ENCODE measurements at places on chromosomes 7 and 10.

GRCh38 chr7:2181077-2181854, 51.5 kb downstream of the MAD1L1 start:
- no peak for DNase-seq

DNA sequence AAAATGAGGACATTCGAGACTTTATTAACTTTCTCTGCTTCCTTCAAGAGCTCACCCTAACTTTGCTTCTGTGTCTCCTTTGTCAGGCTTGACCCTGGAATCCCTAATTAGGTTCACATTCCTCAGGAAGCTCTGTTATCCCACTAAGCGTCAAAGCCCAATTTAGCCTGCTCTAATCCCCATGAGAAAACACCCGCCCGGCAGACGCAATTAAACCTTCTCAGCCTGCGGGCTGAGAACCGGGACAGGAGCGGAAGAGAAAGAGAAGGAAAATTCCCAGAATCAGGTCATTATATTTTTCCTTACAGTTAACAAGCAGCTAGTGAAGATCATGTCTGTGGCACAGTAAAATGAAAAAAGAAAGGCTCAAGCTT, 93.0 kb downstream of the TNS3 start:
- DNase-seq = no peak

- no peak for DNase-seq
Measured at GRCh38 chr7:16066805-16067459, 354.4 kb downstream of the CRPPA start.

GRCh38 chr7:79398138-79398749, 55.2 kb downstream of the MAGI2 start:
- no peak for DNase-seq

DNA sequence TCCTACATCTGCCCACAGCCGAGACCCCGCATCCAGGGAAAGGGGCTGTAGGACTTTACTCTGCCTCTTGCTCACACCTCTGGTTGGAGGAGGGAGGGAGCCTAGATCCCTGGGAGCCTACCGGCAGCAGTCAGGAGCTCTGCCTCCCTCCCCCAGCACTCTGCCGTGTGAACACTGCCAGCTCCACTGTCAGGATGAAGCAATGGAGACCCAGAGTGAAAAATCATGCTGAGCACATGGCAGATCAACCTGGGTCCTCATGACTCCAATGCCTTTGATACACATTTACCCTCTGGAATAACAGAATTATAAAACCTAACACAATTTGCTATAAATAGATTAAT, 477.7 kb downstream of the TNS3 start:
- no peak for DNase-seq

DNA sequence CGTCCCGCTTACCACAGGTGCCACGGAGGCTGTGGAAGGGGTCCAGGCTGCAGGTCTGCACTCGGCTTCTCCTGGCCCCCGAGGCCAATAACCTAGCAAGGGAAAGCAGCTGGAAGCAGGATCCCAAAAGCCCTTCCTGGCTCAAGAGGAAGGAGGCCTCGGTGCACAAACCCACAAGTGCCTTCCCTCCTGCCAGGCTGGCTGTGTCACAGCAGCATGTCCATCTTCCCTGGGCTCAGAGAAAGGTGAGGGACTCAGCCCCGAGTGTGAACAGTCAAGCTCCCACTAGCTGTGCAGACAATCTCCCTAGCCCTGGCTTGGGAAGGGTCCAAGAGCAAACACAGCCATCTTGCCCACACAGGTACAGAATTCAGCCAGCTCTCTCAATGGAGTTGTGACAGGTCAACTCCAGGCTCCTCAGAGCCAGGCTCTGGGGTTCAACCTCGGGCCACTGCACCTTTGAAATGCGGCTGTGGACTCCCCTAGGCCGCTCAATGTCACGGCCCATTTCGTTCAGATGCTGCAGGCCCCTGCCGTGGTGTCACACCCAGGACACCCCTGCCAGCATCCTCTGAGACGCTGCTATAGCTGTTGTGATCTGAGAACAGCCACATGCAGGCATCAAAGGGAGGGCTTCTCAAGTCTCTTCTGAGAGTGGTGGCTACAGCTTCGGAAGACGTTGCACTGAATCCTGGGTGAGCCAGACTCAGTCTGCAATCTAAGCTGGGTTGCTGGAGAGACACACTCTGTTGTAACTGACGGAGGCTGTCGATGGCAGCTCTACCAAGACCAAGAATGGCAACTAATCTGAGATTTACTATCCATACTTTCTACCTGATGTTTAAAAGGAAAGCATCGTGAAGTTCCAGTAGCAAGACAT, 137.9 kb downstream of the DIP2C start:
- no peak for DNase-seq

GRCh38 chr10:15515202-15515601, 144.1 kb upstream of the FAM171A1 start:
- no peak for DNase-seq

GRCh38 chr7:140048138-140048537, 14.6 kb downstream of the PARP12 start:
- DNase-seq = no peak

DNA sequence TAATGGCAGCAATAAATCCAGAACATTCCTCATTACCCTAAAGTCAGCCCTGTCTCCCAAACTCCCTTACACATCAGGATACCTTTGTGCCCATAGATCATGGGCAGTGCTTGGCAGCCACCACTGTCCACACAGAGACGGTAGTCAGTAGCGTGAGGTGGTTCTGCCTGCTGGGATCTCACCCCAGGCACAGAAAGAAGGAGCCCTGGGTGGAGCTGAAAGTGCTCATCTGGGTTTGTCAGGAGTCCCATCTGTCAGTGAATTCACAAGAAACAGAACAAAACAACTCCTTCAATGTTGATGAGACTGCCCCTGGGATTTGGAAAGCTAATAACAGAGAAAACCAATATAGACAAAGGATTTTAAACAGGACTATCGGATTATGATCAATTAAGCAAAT, 90.2 kb upstream of the PRSS58 start:
- DNase-seq = no peak

DNA sequence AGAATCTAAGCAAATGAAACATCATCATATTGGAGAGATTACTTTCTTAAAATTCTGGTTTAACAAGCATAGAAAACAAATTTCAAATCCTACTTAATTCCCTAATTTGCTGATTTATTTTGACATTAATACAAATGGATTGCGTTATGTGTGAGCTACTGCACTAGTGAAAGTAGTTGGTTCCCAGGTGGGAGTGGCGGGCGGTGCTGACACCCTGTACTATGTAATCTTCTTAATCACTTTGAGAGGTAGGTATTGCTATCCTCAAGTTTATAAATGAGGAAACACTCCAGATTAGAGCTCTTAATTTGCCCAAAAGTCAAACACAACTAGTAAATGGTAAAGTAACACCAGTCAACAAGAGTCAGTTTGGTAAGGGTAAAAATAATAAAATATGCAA, 131.1 kb downstream of the ELAPOR2 start:
- no peak for DNase-seq

DNA sequence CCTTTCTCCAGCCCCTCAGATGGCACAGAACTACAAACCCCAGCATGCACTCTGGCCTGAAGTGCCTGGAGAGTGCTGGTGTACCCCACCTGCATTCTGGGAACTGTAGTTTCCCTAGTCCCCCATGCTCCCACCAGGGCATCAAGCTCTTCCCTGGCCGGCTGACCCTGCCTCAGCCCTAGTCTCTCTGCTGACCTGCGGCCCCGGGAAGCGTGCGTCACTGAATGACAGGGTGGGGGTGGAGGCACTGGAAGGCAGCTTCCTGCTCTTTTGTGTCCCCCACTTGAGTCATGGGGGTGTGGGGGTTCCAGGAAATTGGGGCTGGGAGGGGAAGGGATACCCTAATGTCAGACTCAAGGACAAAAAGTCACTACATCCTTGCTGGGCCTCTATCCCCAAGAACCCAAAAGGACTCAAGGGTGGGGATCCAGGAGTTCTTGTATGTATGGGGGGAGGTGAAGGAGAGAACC, 2.1 kb downstream of the NOS3 start:
- no peak for DNase-seq

- no peak for DNase-seq
Measured at GRCh38 chr7:54674891-54675290, 84.1 kb downstream of the SEC61G start.

GRCh38 chr10:82319562-82319961, 444.6 kb downstream of the NRG3 start:
- DNase-seq = no peak

DNA sequence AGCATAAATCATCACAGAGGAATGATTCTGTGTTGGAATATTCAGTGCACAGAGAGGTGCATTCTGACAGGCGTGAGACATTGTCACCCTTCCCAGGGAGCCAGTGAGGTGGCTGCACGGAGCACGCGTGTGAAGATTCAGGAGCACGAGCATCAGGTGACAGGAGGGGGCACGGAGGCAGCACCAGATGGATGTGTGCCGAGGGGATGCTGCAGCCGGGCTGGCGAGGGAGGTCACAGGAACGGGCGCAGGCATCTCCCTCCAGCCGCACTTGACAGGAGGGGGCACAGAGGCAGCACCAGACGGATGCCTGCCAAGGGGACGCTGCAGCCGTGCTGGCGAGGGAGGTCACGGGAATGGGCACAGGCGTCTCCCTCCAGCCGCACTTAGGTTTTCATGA, 66.5 kb downstream of the DIP2C start:
- no peak for DNase-seq

DNA sequence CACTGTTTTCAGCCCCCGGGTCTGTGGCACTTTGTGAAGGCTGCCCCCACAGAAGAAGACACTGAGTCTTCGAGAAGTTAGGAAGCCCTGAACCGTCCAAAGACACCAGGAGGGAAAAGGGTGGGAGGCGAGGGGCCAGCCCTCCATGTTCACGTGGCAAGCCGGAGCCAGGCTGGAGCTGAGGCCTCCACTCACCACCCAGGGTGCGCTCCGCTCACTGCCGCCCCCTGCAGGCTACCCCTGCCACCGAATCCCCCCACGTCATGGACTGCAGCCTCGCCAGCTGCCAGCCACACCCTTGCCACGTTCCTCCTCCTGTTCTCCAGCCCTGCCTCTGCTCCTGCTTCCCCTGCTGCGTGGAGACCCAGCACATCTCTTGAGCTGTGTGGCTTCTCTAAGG, 59.0 kb upstream of the EN2 start:
- DNase-seq = no peak

DNA sequence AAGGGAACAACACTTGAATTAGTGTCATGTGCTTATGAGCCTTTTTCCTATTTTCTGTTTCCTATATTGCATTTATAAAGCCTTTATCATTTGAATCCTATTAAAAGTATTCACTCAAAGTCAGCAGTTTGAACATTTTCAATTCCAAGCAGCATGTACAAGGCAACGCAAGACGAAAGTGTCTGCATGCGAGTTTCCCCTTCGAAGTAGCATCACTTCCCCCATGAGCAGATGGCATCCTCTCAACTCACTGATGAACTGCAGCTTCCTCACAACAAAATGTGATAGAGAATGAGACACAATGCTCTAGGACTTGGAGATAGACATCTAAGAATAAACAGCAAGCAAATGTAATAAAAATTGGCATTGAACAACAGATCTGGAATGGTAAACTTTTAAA, 270.7 kb downstream of the PRPF18 start:
- no peak for DNase-seq

GRCh38 chr10:63667596-63668480, 146.6 kb downstream of the REEP3 start:
- DNase-seq = no peak

DNA sequence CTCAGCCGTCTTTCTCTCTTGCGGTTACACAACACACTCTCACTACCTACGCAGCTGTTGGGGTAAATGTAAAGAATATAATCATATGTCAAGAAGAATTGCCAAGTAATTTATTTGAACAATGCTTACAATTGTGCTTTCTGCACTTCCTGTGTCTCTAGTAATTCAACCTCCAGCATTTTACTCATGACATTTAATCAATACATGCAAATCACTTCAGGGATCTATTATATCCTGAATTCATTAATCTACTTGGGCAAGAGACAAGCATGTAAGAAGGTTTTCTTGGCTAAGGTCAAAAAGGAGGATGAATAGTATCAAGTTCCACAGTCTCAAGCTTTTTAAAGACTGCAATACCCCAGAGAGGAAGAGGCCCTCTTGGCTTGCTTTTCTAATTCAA, 562.9 kb upstream of the ADARB2 start:
- DNase-seq = no peak

GRCh38 chr7:192701-193480, 520 bp downstream of the FAM20C start:
- DNase-seq = no peak

DNA sequence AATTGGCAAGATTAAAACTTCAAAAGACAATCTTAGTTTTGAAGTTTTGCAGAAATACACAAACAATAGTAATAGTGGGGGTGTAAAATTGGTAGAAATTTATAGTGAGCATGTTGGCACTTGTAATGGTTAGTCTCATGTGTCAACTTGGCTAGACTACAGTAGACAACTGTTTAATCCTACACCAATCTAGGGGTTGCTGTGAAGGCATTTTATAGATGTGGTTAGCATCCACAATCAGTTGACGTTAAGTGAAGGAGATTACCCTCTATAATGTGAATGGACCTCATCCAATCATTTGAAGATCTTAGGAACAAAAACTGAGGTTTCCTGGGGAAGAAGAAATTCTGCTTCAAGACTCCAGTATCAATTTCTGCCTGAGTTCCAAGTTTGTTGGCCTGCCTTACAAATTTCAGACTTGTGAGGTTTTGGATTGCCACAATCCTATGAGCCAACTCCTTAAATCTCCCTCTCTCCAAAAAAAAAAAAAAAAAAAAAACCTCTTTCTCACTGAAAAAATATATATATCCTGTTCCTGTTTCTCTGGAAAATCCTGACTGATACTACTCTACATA, 531.6 kb upstream of the IGFBP3 start:
- DNase-seq = no peak

GRCh38 chr10:49290131-49290530, 8.8 kb upstream of the C10orf71 start:
- DNase-seq = no peak

DNA sequence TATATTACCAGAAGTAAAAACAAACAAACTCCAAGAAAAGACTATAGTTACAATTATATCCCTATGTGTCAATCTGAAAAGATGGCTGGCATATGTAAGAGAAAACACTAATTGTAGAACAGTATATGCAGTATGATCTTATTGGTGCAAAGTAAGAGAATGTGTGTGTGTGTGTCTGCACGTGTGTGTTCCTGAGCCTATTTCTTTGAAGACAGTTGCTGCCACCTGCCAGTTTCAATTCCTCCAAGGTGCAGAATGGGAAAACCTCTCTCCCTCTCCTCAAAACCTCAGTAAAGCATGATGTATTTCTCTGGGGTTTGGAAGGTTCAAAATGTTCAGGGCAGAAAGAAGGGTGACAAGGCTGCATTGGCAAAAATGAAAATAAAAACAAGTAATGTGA, 8.8 kb upstream of the SFTPA1 start:
- no peak for DNase-seq

DNA sequence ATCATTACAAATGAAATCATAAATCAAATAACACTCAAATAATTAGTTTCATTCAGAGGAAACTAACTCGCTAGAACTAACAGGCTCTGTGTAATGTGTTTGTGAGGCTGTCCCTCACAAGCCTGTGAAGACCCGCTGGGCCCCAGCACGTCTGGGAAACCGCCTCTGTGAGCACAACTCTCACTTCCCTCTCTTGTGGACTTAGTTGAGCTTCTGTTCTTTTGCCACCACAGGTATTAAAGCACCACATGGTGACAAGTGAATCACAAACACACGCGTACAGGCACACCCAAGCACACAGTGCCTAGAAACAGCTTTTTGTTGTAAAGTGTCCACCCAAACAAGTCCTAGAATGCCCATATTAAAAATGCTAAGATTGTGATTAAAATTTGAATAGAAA, 51.0 kb downstream of the ZNF777 start:
- DNase-seq = no peak

- DNase-seq = no peak
Measured at GRCh38 chr7:151367284-151367683, 25.7 kb downstream of the NUB1 start.
